ENCODE measurements at places on chromosomes 7 and 10. TPM values are rescaled to one million over a fixed set of nuclear protein-coding genes. Genes with fewer than 3 reads are reported as not detected.

Gene SLC18A2
- 2.7 TPM for total RNA-seq

DNA sequence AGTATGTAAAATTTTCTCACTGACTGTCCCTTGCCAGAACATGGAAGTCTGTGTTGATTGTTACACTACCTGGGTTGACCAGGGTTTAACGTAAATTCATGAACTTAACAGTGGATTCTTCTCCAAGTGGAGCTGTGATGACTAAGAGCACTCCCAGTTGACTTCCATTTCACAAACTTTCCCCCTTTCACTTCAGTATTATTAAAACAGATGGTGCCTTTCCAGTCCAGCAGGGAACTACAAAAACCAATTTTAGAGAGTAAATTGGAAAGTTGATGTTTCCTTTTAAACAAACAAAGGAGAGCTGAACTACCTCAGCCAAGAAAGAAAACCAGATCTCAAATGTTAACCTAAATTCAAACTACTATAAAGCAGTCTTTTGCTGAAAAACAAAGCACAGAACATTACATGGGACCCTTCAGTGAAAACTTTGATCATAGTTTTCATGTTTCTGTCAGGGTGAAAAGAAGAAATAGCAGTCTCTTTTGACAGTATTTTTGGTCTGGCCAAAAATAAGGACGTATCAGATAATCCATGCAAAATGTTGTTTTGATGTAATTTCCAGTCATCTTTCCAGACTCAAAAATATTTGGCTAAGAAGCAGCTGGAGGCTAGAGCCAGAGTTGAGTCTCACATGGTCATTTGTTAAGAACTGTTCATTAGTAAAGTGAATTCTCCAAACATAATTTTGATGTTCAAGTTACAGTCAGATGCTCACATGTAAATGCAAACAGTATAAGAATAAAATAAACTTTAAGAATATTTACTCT lies 479.9 kb upstream of the AKR1E2 start:
- no peak for DNase-seq

DNA sequence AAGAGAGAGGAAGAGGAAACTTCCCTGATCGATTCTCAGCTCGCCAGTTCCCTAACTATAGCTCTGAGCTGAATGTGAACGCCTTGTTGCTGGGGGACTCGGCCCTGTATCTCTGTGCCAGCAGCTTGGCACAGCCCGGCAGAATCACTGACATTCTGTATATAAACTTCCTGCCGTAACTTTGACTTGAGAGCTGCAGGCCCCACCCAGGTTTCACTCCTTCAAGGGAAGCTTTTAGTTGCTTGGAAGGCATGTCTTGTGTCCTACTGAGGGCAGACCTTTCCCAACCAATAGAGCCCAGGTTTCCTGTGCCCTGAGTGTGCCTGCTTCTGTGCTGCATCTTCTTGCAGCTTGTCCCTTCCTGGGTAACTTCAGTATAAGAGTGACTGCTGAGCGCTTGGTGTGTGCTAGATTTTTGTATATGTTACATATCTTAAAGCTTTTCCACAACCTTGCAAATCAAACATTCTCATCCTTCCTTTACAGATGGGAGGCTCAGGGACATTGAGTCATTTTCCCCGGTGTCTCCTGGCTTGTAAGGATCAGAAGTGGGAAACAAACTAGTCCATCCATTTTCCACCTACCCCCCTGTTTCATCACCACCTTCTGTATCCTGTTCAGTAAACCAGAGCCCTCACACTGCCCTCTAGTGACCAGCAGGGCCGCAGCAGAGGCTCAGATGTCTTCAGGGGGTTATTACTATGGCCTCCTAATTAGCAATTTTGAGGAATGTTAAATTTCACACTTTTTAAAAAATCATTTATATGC lies 225.2 kb upstream of the PRSS58 start:
- no peak for DNase-seq

DNA sequence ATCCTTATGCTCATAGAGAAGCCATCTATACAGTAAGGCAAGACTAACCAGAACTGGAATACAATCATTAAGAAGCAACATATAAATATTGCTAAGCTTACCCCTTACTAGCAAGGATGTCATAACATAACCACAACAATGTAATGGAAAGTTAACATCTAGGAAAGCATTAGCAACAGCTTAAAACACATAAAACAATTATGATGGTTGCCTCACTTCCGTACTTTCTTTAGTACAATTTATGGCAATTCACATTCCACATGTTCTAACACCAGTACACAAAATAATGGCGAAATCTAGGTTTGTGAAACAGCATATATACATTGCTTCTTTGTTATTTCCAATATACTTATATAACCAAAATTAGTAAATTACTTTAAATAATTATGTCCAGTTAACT lies 195.0 kb downstream of the AHR start:
- no peak for DNase-seq

GRCh38 chr7:44963364-44964290 lies 15.2 kb downstream of the MYO1G start:
- DNase-seq: peak; percentile 74

Measured in posterior vena cava (tissue), 2 donors.